ENCODE measurements at places on chromosomes 5 and 9.

DNA sequence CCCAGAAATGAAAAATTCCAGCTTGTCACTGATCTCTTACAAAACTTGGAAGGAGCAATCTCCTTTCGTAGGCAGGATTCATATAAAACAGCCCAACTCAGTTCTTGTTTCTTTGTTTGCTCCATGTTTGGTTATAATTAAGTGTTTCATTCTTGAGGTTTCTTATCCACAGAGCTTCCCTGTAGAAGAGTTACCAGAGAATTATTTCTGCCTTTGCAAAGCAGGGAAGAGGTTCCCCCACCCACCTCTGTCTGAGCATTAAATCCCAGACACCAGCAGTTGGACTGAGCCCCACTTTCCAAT, 34.1 kb upstream of the RAI14 start:
- H3K27me3 ChIP-seq, result no peaks in the 10 kb centered on the region
- no peak overlapping the region for H3K27ac ChIP-seq
- peaks cover 2% of the 10 kb centered on the region for H3K4me1 ChIP-seq
- no peaks in the 10 kb centered on the region for H3K36me3 ChIP-seq
- DNase-seq, result peak; percentile 35
- H3K4me3 ChIP-seq, result no peak overlapping the region

- no peaks in the 10 kb centered on the region for H3K4me1 ChIP-seq
- no peak overlapping the region for H3K4me3 ChIP-seq
- peaks cover 3% of the 10 kb centered on the region for H3K27me3 ChIP-seq
- no peak overlapping the region for H3K27ac ChIP-seq
- no peak for DNase-seq
- no peaks in the 10 kb centered on the region for H3K36me3 ChIP-seq
Measured at GRCh38 chr5:35237580-35238376, 7.5 kb upstream of the PRLR start.

DNA sequence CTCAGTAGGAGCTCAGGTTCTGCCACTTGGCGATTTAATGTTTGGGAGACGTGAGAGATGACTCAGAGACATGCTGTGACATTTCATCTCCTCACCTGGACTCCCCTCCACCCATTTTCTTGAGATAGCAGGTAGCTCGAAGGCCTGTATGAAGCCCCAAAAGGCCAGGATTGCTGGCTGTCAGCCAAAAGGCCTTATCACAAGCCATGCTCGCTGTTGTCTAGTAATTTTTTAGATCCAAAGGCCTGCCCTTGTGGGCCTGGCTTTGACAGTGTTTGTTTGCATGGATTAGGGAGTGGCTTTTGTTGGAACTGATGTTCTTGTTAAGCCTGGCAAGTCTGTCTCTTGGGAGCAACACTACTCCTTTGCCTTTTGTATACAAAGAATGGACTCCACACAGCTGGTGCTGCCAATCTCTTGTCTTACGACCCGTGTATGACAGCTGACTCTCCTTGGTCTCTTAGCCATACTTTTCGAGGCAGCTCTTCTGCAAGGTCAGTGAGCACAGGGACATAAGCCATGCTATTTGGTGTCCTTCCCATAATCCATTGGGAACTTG, 22.7 kb downstream of the CAVIN4 start:
- H3K36me3 ChIP-seq, result no peaks in the 10 kb centered on the region
- H3K27ac ChIP-seq, result no peak overlapping the region
- peaks cover 3% of the 10 kb centered on the region for H3K4me1 ChIP-seq
- no peak for DNase-seq

DNA sequence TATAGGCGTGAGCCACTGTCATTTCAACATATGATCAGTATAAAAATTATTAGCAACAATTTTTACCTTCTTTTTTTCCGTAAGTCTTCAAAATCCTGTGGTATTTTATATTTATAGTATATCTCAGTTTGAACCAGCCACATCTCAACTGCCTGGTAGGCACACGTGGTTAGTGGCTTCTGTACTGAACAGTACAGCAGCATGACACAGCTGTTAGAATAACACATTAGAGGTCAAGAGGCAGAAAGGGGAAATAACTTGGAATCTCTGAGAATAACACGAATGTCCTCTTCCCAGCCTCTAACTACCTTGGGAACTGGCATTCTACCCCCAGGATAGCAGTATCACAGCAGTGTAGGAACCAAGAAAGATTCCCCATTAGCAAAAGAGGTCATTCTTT, 108.5 kb upstream of the IQGAP2 start:
- DNase-seq, result no peak
- H3K4me1 ChIP-seq, result peaks cover 1% of the 10 kb centered on the region
- no peak overlapping the region for H3K27ac ChIP-seq

DNA sequence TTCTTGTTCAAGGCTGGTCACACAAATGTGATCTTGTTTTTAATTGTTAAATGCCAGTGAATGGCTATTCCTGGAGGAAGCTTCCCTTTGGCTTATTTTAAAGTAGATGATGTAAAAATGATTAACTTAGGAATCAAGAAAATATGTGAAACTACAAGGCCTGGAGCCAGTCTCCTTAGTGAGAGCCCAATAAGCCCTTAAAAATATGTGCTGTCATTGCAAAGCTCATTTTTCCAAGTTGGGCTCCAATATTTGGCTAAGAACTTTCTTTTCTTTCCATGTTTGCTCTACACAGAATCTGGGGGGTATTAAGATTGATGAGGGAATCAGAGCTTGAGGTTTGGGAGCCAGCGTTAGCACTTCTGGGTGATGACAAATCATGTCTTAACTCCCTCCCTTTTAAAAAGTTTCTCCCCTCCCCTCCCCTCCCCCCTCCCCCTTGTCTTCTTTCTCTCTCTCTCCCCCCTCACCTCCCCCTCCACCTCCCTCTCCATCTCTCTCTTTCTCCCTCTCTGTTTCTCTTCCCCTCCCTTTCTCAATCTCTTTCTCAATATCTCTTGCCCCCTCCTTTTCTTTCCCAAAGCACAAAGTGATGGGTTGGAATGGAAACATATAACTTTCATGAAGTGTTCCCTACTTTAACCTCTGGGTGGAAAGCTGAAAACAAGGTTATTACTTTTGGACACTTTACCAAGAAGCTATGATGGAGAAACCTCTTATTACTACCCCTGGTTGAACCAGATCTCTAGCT, 86.0 kb downstream of the FBXL7 start:
- no peaks in the 10 kb centered on the region for H3K4me1 ChIP-seq
- no peaks in the 10 kb centered on the region for H3K27me3 ChIP-seq
- no peak overlapping the region for H3K4me3 ChIP-seq
- no peak for DNase-seq
- H3K27ac ChIP-seq, result no peak overlapping the region

DNA sequence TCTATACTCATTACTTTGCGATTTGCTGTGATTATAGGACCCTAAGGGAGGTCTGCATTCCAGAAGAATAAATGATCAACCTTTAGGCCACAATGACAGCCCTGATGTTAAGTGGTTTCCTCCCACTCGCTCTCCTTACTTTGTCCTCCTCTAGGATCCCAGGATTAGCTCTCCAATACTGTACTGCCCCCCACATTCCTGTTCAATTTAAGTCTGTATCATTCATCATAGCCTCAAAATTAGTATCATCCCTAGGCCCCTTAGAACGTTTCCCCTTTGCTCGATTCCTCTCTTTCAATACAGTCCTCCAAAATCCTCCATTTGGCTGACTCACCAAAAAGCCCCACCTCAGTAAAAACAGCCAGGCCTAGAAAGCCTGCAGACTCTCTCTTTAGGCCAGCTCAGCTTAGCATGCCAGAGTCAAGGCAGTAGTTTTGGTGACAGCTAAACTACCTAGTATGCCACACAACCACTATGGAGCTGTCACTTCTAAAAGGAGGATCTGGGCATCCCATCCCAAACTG, 24.4 kb downstream of the RNF145 start:
- peak; percentile 87 for DNase-seq

DNA sequence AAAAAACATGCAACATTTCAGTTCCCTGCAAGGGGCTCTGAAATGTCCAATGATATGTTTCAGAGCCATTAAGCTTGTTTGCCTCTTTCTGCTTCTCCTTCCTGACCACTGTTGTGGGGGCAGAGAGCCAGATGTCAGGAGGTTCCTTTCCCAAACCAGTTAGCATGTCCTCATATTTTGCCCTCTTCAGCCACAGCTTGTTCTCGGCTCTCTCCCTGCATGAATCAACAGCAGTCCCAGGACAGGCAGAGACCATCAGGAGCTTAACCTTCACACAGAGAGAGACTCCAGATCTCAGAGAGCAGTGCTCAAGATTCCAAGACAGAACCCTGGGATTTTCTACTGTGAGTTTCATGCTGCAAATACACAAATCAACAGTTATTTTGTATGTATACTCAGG, 218.5 kb downstream of the COMMD10 start:
- H3K4me1 ChIP-seq, result no peaks in the 10 kb centered on the region
- no peak overlapping the region for H3K4me3 ChIP-seq
- peaks cover 5% of the 10 kb centered on the region for H3K36me3 ChIP-seq

DNA sequence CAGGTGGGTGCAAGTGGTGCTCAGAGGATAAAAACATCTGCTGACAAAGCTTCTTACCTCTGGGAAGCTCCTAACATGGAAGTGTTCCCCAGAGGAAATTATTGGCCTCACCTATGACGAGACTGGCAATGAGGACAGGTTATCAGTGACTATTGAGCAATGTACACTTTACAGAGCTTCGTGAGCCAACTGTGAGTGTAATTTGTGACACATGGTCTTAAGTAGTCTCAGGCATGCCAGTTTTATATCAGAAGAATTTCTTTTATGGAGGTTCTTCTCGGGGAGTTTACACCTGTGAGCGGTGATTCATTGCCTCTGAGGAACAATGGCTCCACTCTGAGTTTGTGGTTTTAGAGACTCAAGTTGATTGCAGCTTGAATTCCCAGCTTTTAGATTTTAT, 11.3 kb downstream of the ANKDD1B start:
- DNase-seq, result no peak
- no peaks in the 10 kb centered on the region for H3K36me3 ChIP-seq
- no peak overlapping the region for H3K4me3 ChIP-seq

DNA sequence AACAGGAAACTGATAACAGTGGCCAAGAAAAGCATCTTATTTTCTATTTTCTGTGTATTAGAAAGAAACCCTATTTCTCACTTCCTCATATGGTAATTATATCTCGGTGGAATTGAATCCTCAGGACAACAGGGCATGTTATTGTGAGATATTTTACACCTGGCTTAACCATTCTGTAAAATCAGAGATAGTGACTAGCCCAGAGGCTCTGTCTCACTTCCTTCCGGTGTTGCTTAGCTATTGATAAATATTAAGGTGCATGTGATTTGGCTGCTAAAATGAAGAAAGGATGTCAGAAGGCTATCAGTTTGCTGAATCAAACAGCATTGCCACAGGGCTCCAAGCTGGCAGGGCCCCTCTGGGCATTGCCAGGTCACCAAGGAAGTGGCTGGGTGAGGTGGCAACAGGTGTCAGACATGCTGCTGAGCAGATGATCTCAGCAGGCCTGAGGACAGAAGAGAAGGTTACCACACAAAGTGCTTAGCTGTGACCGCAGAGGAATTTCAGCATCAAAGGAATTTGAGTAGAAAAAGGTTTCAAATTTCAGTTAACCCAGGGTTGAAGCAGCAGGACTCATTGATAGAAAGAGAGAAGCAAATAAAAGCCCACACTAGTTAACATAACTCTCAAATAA, 330.7 kb downstream of the PDE4D start:
- no peak overlapping the region for H3K4me3 ChIP-seq
- H3K4me1 ChIP-seq, result peaks cover 7% of the 10 kb centered on the region
- peak overlapping the region; percentile 90 for H3K27ac ChIP-seq
- no peaks in the 10 kb centered on the region for H3K27me3 ChIP-seq

GRCh38 chr9:1173211-1173610, 123.1 kb downstream of the DMRT2 start:
- no peaks in the 10 kb centered on the region for H3K36me3 ChIP-seq
- no peak overlapping the region for H3K4me3 ChIP-seq
- no peak overlapping the region for H3K27ac ChIP-seq
- no peaks in the 10 kb centered on the region for H3K27me3 ChIP-seq

DNA sequence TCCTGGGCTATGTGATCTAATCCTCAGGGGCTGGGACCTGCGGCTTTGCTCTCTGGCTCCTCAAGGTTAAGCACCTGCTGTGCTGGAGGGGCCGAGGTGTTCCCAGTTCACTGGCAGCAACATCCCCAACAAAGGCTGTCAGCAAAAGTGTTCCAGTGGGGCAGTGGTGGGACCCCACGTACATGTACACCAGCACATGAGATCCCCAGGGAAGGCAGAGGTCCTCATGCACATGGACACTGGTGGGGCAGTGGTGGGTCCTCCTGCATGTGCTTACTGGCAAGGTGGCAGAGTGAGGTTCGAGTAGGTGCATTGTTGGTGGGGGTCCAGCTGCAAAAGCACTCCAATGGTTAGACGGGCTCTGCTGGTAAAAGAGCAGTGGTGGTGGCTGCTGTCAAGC, 255.6 kb upstream of the MPDZ start:
- H3K27ac ChIP-seq, result no peak overlapping the region
- peaks cover 10% of the 10 kb centered on the region for H3K27me3 ChIP-seq
- no peak overlapping the region for H3K4me3 ChIP-seq
- H3K36me3 ChIP-seq, result no peaks in the 10 kb centered on the region

- H3K4me1 ChIP-seq, result peaks cover 13% of the 10 kb centered on the region
- DNase-seq, result no peak
- H3K27ac ChIP-seq, result no peak overlapping the region
- no peaks in the 10 kb centered on the region for H3K27me3 ChIP-seq
- no peaks in the 10 kb centered on the region for H3K36me3 ChIP-seq
- no peak overlapping the region for H3K4me3 ChIP-seq
Measured at GRCh38 chr5:154762700-154763099, 7.5 kb downstream of the LARP1 start.

- DNase-seq, result peak; percentile 72
- no peaks in the 10 kb centered on the region for H3K36me3 ChIP-seq
- peaks cover 14% of the 10 kb centered on the region for H3K4me1 ChIP-seq
- H3K27ac ChIP-seq, result peak overlapping the region; percentile 89
- no peak overlapping the region for H3K4me3 ChIP-seq
Measured at GRCh38 chr5:107542428-107542827, 128.3 kb downstream of the EFNA5 start.
